Uterus (tissue), 4 donors: ENCODE measurements at places on chromosomes 6 and 20. TPM values are rescaled to one million over a fixed set of nuclear protein-coding genes. Genes with fewer than 3 reads are reported as not detected.

DNA sequence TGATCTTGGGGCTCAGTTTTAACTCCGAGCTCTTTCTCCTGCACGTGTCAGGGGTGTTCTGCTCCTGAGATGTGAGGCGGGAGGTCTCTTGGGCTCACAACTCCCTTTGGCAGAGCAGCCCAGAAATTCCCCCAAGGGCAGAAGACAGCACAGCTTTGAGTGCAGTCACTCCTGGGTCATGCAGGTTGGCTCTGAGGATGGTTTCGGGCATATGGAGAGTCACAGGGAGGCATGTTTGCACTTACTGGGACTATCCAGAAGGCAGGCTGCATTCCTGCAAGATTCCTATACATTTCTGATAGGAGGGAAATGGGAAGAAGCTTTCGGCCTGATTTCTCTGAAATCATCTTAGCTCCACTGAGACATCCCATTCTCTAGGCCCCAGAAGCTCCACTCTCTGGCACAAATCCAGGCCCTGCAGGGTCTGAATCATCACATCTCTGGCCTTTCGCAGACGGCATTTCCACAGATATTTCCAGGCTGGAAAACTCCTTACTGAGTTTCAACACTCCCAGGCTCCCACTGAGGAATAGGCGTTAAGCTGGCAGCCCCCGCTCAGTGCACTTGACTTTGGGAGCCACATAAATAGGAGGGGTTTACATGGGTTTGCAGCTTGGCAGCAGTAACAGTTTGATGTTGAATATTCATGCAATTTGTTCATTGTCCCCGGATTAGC is 39.7 kb downstream of the AGPAT4 start:
- DNase-seq: peak; percentile 88

The PROKR2 gene
- not detected for total RNA-seq

The MRS2 gene
- total RNA-seq: 15.6 TPM

DNA sequence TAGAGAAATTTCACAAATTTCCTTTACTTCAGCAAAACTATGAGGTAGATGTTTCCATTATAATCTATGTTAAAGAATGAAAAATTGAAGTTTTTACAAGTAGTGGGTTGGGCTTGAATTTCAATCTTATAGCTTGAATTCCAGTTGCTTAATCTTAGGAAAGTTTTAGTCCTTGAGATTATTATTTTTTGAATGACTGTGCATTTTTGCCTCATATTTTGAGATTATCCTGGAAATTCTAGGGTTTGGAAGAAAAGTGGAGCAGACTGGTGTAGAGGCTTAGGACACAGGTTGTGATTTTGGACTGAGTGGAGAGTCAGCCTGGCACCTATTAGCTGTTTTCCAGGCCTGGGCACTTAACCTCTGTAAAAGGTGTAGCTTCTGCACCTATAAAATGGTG is 5.7 kb downstream of the MTCL3 start:
- DNase-seq: no peak

GRCh38 chr20:19114410-19114809 is 98.0 kb upstream of the SLC24A3 start:
- no peak for DNase-seq
